ENCODE measurements at places on chromosomes 6 and 20. TPM values are rescaled to one million over a fixed set of nuclear protein-coding genes. Genes with fewer than 3 reads are reported as not detected.

- H3K36me3 ChIP-seq = peaks cover 40% of the 10 kb centered on the region
- DNase-seq = no peak
- peak overlapping the region; percentile 16 for H3K4me3 ChIP-seq
- peaks cover 64% of the 10 kb centered on the region for H3K4me1 ChIP-seq
- H3K27me3 ChIP-seq = no peaks in the 10 kb centered on the region
Measured at GRCh38 chr20:48750941-48751635, 76.7 kb downstream of the PREX1 start.

GRCh38 chr20:32566379-32567374 lies 18.5 kb downstream of the NOL4L start:
- DNase-seq = no peak
- peaks cover 6% of the 10 kb centered on the region for H3K36me3 ChIP-seq
- H3K4me1 ChIP-seq = peaks cover 23% of the 10 kb centered on the region
- H3K4me3 ChIP-seq = no peak overlapping the region
- peak overlapping the region; percentile 44 for H3K27ac ChIP-seq

DNA sequence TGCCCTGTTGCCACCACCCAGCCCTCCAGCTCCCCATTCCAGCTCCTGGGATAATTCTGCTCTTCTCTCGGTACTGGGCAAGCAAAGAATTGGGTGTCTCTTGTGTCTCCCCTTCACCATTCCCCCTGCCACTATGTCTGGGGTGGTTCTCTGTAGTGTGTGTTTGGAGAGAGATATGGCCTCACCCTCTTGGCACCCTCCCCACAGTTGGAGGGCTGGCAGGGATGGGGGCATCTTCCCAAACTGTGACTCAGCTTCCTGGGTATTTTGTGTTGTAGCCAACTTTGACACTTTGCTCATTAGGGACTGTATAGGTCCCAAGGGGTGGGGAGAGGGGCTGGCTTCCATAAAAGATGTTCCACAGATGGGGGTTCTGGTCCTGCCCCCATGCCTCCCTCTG lies 1.7 kb downstream of the TNXB start:
- peaks cover 5% of the 10 kb centered on the region for H3K4me1 ChIP-seq
- H3K27ac ChIP-seq = no peak overlapping the region
- no peaks in the 10 kb centered on the region for H3K36me3 ChIP-seq
- DNase-seq = no peak
- peaks cover 4% of the 10 kb centered on the region for H3K27me3 ChIP-seq

- peaks cover 19% of the 10 kb centered on the region for H3K4me1 ChIP-seq
- no peaks in the 10 kb centered on the region for H3K36me3 ChIP-seq
Measured at GRCh38 chr6:36692861-36693702, 4.5 kb upstream of the RAB44 start.

GRCh38 chr20:61619751-61620150 lies 367.7 kb downstream of the CDH4 start:
- H3K27ac ChIP-seq = no peak overlapping the region
- H3K27me3 ChIP-seq = no peaks in the 10 kb centered on the region
- DNase-seq = no peak
- H3K4me3 ChIP-seq = no peak overlapping the region
- no peaks in the 10 kb centered on the region for H3K36me3 ChIP-seq

Gene POLR3F
- total RNA-seq = 6.8 TPM

Gene SLC22A2
- total RNA-seq = not detected

Gene RAET1G
- total RNA-seq = 0.76 TPM
